ENCODE measurements at places on chromosomes 7 and 10. TPM values are rescaled to one million over a fixed set of nuclear protein-coding genes. Genes with fewer than 3 reads are reported as not detected.

The ANKRD22 gene
- not detected for total RNA-seq

The ZNF775 gene
- 31.7 TPM for total RNA-seq

The EPDR1 gene
- 78.6 TPM for total RNA-seq

DNA sequence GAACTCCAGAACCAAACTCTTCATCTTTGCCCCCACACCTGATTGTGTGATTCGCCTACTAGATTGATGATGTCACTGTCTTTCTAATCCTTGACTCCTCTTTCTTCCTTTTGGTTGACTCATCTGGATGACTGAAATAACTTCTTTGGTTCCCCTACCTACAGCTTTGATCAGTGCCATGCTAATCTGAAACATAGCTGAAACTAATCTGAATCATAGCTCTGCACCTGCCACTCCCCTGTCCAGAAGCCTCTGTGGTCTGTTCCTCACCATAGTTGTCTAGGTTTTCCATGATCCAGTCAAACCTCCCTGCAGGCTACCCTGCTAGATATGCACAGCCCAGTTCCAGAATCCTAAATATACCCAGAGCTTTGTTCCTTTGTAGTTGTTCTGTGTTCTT lies 51.9 kb downstream of the ZNF365 start:
- DNase-seq: no peak

DNA sequence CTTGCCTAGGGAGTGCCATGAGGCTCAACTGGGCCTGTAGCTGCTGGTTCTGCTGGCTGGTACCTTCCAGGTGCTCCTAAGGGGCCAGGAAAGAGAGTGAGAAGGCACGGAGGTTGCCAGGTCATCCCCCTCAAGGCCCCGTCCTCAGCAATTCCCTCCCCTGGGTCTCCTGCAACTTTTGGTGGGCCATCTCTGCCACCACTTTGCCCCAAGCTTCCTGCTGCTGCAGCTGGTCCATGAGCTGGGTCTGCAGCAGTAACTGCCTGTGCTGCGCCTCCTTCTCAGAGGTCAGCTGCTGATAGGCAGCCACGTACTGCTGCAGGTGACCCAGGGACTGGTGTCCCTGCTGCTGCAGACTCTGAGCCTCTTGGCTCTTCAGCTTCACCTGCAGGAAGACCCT lies 17.3 kb upstream of the MTPAP start:
- no peak for DNase-seq

GRCh38 chr10:119981826-119982225 lies 89.3 kb downstream of the SEC23IP start:
- no peak for DNase-seq

- no peak for DNase-seq
These were observed 8.5 kb upstream of the NFE2L3 start for GRCh38 chr7:26143298-26144048.

GRCh38 chr10:64699244-64699643 lies 1178.0 kb downstream of the REEP3 start:
- DNase-seq: no peak

- DNase-seq: no peak
These were observed 40.0 kb downstream of the CUX1 start for GRCh38 chr7:101857358-101857811.

DNA sequence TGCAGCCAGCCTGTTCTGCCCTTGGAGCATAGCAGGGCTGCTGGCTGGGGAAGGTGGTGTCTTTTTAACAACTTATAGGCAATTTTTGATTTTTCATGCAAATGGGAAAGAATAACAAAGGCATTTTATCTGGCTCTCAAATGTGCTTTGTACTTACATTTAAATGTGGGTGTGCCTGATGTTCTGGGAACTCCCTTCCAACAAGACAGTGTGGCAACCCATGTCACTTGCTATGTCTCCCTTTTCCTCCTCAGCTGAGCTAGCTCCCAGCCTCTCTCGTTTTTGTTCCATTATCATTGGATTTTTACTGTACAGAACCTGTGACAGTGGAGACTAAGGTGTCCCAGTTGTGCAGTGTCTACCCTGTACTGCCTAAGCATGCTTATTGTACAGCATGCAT lies 93.5 kb upstream of the PDCD4 start:
- no peak for DNase-seq

GRCh38 chr10:69816521-69816920 lies 14.8 kb downstream of the COL13A1 start:
- DNase-seq: no peak

- no peak for DNase-seq
These were observed 72.1 kb downstream of the ADCY1 start for GRCh38 chr7:45646207-45646821.

All from cardiac muscle cell (in vitro differentiated cells and primary cell).